ENCODE measurements at places on chromosomes 13 and 19. TPM values are rescaled to one million over a fixed set of nuclear protein-coding genes. Genes with fewer than 3 reads are reported as not detected.

OR7E24 gene
- total RNA-seq = not detected

NLRP4 gene
- not detected for total RNA-seq

GRCh38 chr13:94121686-94122085 is 357.8 kb downstream of the DCT start:
- H3K27ac ChIP-seq = no peak overlapping the region
- H3K4me3 ChIP-seq = no peak overlapping the region
- H3K27me3 ChIP-seq = no peaks in the 10 kb centered on the region
- H3K36me3 ChIP-seq = no peaks in the 10 kb centered on the region

DNA sequence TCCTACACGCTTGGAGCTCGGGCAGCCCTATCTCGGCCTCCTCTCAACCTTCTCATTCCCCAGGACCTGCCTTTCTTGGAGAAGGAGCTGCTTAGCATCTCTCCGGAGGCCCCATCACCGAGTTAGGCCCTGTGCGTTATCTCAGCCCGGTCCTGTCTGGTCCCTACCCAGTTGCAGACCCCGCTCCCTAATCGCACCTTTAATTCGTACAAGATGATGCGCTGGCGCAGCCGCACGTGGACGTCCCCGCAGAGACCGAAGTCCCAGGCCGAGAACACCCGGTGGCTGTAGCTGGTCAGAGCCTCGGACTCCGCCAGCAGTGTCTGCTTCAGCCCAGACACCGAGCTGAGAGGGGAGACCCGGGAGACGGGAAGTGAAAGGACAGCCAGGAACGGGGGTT is 5.7 kb upstream of the LENG1 start:
- H3K36me3 ChIP-seq = no peaks in the 10 kb centered on the region
- H3K27me3 ChIP-seq = no peaks in the 10 kb centered on the region
- DNase-seq = no peak
- H3K4me1 ChIP-seq = no peaks in the 10 kb centered on the region

DNA sequence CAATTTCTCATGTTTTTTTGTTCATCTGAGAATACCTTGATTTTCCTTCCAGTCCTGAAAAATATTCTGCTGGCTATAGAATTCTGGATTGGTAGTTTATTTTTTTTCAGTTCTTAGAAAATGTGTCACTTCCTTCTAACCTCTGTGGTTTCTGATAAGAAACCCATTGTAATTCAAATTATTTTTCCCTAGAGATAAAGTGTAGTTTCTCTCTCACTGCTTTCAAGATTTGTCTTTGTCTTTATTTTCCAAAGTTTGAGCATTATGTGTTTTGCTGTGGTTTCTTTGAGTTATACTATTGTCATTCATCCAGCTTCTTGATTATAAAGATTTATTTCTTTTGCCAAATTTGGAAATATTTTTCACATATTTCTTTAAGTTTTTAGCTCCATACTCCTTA is 324.0 kb upstream of the SPRY2 start:
- no peaks in the 10 kb centered on the region for H3K36me3 ChIP-seq
- no peak overlapping the region for H3K27ac ChIP-seq
- H3K4me3 ChIP-seq = no peak overlapping the region
- no peaks in the 10 kb centered on the region for H3K27me3 ChIP-seq

GRCh38 chr13:74316547-74316946 is 182.3 kb upstream of the KLF12 start:
- H3K27me3 ChIP-seq = no peaks in the 10 kb centered on the region
- no peaks in the 10 kb centered on the region for H3K36me3 ChIP-seq
- no peak overlapping the region for H3K4me3 ChIP-seq
